ENCODE measurements at places on chromosomes 16 and 17. TPM values are rescaled to one million over a fixed set of nuclear protein-coding genes. Genes with fewer than 3 reads are reported as not detected.
A peak's percentile ranks its signal among the peaks of the same experiment; 100 is the strongest.

DNA sequence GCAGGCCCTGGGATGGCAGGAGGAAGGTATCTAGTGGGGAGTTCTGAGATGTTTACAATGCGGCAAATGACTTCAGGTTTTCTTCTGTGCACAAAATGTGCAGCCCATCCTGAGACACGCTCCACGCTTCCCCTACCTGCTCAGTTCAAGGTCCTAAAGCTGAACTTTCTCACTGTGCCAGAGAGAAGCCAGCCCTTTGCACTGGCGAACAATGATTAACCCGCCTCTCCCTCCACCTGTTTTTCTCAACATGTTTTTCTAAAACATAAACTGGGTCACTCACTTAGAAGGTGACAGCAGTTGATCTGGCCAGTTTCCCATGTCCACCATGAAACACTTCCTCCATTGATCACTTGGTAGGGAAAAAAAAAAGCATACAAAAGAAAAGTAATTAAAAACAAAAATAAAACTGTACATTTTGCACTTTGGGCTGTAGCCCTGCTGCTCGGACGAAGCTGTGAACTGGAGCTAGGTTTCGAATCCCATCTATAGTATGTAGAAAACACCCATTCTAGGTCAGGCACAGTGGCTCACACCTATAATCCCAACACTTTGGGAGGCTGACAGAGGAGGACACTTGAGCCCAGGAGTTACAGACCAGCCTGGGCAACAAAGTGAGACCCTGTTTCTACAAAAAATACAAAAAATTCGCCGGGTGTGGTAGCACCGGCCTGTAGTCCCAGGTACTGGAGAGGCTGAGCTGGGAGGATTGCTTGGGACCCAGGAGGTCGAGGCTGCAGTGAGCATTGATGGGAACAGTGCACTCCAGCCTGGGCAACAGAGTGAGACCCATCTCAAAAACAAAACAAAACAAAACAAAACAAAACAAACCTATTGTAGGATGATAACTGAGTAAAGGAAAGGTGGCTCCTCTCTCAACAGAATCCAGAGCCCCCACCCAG, 6.1 kb upstream of the G6PC1 start:
- DNase-seq, result no peak

The SCIMP gene
- not detected for total RNA-seq

GRCh38 chr16:85750827-85751697, at the start of gene C16orf74:
Gene C16orf74 (minus strand): TSS chr16:85751096. CDS start chr16:85735217, 15,879 bp downstream.
- peak; percentile 71 for DNase-seq

DNA sequence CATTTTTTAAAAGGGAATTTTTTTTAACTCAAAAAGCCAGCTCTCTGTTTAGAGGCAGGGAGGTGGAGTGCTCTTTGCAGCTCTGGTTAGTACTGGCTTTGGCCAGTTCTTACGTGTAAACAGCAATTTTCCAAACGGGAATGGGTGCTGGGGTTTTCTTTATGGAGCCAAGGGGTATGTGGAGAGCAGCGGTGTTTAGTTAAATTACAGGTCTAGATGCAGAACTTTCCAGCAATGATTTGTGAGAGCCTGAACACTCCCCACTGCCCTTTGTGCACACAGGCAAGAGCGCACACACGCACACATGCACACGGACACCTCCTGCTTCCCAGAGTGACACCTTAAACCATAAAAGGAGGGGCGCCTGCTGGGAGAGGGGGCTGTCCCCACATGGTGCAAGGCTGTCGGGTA, 140.2 kb downstream of the MSI2 start:
- no peak for DNase-seq

GRCh38 chr17:33509331-33509730, 216.2 kb upstream of the ASIC2 start:
- no peak for DNase-seq
